ENCODE measurements at places on chromosomes 4 and X.
A peak's percentile ranks its signal among the peaks of the same experiment; 100 is the strongest.

DNA sequence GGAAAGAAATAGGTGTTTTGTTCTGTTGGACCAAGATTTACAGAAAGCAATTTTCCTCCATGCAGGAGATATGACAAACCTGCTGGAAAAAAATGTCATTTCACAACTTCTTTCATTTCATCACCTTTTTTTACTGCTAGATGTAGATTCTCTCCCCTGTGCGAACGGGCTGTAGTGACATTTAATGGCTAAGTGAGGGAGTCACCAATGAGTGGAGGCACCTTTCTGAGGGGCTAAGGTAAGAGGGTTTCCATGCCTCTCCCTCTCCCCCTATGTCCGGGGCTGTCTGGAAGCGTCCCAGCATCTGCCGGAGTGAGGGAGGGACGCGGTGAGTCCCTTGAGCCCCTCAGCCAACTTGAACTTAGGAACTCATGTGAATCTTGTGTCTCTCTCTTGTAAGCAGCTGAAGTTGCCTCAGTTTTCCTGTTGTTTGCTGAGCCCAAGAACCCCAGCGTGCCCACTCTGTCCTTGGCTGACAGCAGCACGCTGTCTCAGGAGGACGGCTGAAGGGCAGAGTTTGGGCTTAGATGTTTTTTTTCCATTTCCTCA lies 42.3 kb downstream of the DCTD start:
- DNase-seq: no peak

DNA sequence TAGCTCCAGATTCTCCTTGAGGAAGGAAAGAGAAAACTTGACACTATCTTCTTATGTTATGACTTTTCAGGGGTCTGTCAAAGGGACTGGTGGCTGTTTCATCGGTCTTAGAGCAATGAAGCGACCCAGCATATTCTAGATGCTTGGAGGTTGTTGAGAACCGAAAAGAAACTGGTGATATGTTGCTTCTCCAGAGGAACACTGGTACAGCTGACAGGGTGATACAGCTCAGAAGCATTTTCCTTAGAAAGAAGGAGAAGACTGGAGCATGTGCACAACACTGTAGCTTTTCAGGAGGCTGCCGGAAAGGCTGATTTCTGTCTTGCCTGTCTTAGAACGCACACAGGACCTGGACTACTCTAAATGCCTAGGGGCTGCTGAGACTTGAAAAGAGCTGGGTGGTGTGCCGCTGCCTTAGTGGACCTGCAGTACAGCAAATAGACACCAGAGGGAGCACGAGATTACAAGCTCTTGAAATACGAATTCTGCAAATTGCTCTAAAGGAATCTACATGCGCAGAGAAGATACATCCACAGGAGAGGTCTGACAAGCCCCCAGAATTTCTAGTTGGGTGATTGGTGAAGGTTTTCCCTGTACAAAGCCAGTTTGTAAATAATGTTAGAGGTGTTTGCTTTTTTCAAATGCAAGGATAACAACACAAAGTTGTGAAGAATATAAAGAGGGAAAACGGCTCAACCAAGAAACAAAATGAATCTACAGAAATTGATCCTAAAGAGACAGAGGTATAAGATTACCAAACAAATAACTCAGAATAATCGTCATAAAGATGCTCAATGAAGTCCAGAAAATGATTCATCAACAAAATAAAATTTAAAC lies 223.1 kb upstream of the DMD start:
- peak; percentile 61 for DNase-seq

DNA sequence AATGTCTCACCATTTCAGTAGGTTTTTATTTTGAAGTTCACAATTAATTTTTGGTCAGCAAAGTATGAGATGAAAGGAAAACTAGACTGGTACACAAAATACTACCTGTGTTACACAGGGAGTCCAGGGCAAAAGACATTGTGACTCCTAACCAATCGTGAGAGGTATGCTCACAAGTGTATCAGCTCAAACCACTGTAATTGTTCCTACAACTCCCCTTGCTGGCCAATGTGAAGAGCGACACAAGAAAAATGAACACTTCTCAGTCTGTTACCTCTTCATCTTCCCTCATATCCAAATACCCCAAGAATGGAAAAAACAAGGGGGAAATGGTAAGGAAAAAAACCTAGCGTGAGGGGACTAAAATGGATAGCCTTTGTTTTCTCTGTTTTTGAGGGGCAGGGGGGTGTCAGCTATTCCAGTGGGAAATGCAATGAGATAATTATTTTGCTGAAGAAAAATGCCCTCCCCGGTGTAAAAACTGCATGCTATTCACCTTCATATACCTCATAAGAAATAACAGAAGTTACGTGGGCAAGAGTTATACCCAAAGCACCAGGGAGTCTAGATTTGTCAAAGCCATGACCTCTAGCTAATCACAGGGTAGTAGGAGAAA lies 30.6 kb upstream of the NSUN7 start:
- DNase-seq: peak; percentile 52

DNA sequence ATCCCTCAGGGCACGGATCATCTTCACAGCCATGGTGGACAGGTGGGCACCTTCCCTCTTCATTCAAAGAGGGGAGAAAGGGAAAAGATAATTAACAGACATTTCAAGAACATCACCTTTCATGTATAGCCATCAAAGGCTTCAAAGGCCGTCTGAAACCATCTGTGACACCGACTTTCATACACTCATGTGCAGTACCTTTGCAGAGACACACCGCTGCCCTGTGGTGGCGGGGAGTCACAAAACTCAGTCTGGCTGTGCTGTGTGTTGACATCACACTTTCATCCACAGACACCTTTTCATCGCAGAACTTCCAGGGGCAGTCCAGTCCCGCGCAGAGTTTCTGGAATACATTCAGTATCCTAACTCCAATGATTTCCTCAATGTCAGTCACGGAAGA lies 47.6 kb upstream of the MTNR1A start:
- no peak for DNase-seq

- DNase-seq: no peak
Observed at GRCh38 chr4:7750523-7750922, 189.1 kb downstream of the AFAP1 start.

DNA sequence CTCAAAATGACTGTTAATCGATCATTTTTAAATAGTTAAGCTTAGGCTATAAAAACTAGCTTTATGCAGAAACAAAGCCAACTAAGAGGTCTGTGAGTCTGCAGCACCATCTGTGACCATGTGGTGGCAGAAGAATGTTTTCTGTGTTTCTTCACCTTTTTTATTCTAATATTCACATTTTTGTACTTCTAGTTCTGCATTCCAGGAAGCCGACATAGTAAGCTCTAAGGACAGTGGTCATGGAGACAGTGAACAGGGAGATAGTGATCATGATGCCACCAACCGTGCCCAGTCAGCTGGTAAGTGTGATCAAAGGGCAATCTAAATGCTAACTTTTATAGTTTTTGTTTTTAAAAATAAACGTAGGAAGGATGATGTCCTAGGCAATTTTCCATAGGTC lies 5.6 kb downstream of the PCDH10 start:
- DNase-seq: peak; percentile 74

DNA sequence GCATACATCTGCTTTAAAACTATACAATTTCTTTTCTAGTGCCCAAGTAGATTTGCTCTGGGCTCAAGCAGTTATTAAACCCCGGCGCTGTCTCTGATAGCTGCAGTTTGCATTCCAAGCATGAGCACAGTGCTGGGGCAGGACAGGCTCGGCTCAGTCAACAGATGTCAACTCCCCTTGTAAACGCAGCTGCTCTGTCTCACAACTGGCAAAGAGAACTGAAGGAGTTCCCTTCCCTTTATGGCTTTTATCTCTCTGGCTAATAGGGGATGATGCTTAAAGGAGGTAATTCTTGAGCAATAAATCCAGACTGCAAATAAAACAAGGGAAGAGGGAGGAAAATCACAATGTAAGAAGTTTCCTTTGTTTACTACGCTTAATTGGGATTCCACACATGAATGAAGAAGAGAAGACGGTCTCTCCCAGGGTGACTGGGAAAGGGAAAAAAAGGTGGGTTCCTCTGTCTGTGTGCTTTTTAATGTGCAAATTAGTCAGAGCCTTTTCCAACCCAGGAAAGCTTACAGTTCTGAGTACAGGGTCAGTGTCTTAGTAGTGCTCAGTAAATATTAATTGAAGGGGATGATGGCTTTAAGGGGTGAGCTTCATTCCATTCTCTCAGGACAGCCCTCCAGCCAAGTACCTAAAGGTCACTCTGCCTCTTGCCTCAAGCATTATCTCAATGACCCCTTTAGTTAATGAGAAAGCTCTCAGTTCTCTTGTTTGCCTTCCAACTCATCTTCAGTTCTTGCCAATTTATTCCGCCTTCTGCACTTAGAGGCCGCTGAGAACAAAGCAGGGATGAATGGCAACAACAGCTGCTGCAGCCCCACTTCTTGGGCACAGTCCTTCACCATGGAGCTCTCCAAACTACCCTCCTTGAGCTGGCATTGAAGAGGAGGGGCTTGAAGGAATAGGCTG lies 155.7 kb upstream of the JADE1 start:
- DNase-seq: no peak

DNA sequence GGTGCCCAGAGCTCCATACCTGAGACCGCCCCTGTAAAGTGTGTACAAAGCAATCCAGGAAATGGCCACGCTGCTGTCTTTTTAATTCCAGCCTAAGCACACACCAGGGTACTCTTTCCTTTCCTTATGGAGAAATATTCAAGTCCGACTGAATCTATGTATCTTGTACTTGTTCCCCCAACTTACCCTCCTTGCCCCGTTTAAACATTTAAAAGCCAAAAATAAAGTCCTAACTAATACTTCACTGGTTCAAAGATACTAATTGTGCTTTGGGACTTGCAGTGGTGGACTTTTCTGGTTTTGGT lies 731 bp upstream of the AMMECR1 start:
- DNase-seq: no peak

DNA sequence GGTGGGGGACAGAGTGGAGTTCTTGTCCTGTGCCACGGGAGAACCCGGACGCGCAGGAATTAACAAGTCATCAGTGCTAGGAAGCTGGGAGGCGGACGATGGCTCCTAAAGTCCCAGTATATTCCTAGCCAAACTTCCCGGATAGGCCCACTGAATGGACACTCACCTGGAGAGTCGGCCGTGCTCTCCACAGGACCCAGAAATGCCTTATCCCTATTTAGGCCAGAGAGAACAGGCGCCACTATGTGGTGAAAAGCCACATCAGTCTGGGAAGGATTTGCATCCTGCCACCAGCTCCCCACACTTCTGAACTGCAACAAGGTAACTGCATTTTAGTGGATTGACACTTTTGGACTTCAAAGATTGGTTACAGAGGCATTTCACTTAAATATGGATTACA lies 1.1 kb downstream of the CFAP299 start:
- DNase-seq: peak; percentile 22

GRCh38 chr4:79235095-79235494 lies 90.8 kb downstream of the NAA11 start:
- DNase-seq: no peak

DNA sequence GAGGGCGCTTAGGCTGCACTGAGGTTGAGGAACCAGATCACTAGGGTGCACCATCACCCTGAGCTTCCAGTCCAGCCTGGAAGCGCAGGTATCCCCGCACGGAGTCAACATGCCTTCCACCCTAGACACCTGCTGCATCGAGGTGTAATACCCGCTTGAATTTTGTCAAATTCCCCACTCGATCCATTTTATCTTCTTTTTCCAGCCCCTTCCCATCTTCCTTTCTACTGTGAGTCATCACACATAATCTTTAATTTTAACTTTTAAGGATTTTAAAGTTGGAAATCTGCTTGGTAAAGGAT lies 821 bp downstream of the PLK4 start:
- DNase-seq: no peak

DNA sequence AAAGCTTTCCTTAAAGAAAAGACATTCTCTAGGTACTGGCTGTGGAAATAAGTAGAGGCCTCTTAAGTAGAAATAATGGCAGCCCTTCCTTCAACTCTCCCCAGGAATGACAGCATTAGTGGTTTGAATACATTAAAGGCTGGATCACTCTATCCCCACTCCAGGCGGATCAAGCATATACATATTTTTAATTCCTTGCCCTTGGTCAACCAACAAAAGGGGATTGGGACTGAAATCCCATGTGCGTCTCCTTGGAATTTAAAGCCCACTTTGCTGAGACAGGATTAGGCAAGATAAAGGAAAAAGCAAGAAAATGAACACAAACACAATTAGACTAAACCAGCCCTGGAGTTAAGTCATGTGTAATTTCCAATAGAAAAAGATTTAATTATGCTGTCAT lies 391.3 kb downstream of the PPP1R2C start:
- DNase-seq: no peak

DNA sequence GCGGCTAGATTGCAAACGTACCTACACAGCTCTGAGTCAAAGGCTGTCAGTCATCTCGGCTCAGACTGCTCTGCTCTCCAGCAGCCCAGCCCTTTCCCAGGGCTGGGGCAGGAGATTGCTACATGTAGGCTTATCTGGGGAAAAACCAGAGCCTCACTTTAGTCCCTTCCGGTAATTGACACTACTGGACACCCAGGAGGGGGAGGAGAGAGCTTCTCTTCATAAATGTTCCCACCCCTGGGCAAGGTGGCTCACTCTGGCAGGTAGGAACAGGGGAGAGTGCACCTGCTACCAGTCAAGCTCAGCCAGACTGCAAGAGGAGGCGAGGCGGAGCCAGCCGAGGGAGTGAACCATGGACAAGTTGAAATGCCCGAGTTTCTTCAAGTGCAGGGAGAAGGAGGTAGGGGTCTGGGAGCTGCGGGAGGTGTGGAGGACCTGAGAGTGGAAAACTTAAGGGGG lies at the start of gene SLC6A14:
SLC6A14 (plus strand) TSS at position 249 of the 459 bp plus-strand sequence; CDS start at position 353, 104 bp downstream.
- DNase-seq: no peak

DNA sequence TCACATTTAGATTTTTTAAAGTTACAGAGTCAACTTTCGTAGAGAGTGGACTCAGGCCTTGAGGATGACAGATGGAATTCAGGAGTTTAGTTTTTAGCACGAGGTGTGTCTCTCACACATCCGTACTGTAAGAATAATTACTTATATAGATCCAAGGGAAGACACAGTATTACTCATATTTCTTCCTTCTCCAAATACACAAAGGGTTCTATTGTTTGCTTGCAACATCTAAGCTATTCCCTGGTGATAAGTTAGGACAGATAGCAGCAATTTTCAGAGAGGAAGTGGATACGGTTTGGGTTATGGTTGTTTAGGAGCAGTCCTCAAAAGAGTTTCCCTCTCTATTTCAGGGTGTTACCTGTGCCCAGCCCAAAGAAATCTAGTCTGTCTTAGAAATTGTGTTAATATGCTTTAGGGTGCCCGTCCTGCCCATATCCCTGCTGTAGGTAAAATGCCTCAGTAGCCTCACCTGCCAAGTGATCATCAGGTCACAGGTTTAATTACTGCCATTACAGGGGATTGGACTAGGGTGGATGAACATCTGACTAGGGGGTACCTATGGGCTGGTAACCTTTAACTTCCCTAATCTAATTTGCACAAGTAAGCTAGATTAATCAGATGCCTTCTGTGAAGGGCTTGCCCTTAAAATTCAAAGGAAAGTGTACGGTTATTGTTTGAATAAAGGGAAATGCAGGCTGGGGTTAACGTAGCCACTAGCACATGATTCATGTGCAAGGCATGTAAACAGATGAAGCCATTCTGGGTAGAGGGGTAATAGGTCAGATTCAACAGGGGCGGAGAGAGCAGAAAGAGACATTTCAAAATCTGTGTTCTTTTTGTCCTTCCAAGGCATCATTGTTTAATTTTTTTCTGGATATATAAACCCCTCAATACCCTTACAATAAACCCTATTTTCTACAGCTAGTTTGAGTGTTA lies 8.7 kb upstream of the PPP3CA start:
- no peak for DNase-seq
